ENCODE measurements at places on chromosomes 7 and 10.

DNA sequence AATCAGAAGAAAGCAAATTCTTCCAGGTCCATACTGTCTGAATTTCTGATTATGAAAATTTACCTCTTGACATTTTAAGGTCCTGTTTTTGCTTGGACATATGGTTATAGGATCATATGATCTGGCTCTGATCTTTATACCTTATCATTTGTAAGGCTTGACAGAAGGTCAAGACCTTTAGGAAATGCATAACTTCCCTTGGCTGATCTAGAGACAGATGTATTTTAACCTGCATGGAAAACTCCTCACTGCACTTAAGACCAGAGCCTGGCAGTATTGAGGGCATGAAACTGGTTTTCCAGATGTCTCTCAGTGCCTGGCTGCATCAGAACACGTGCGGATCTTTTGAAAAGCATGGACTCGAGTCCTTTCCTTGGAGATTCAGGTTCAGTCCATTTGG is 55.9 kb downstream of the TRRAP start:
- DNase-seq, result no peak

DNA sequence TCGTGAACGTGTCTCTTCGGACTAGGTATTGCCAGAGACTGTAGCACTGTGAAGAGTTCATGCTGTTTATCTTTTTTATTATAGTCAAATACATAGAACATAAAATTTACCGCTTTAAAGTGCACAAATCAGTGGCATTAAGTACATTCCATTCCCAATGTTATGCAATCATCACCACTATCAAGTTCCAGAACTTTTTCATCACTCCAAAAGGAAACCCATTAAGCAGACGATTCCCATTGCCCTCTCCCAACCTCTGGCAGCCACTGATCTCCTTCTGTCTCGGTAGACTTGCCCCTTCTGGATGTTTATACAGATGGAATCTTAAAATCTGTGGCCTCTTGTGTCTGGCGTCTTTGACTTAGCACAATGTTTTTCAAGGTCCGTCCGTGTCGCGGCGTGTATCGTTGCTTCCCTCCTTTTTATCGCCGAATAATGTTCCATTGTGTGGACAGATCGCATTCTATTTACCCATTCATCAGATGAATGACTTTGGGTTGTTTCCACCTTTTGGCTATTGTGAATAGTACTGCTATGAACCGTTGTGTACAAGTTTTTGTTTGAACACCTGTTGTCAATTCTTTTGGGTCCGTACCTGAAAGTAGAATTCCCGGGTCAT is 2.7 kb downstream of the PROSER2 start:
- no peak for DNase-seq

DNA sequence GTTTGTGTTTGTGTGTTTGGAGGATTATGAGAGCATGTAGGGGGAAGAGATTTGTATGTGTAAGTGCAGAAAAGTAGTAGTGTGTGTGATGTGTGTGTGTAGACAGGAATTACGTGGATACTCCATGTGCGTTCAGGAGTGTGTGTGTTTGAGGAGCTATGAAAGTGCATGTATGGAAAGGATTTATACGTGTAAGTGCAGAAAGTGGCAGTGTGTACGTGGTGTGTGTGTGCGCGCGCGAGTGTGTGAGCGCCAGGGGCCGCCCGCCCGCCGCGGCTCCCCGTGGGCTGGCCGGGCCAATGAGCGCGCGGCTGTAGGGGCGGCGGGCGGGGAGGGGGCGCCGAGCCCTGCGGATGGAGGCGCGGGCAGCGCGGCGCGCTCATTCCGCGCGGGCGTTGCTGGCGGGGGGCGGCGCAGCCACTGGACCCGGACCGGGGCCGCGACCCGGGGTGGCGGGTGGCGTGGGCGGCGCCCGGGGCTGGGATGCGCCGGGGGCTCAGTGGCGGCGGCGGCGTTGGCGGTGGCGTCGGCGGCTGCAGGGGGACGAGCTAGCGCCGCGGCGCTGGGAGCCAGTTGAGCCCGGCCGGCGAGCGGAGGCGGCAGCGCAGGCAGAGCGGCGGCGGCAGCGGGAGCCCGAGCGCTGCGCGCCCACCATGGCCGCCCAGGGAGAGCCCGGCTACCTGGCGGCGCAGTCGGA is at the start of gene BICC1:
Gene BICC1 (plus strand): TSS at position 382 of the 697 bp plus-strand sequence. CDS start 272 bp downstream, at position 654.
- no peak for DNase-seq

DNA sequence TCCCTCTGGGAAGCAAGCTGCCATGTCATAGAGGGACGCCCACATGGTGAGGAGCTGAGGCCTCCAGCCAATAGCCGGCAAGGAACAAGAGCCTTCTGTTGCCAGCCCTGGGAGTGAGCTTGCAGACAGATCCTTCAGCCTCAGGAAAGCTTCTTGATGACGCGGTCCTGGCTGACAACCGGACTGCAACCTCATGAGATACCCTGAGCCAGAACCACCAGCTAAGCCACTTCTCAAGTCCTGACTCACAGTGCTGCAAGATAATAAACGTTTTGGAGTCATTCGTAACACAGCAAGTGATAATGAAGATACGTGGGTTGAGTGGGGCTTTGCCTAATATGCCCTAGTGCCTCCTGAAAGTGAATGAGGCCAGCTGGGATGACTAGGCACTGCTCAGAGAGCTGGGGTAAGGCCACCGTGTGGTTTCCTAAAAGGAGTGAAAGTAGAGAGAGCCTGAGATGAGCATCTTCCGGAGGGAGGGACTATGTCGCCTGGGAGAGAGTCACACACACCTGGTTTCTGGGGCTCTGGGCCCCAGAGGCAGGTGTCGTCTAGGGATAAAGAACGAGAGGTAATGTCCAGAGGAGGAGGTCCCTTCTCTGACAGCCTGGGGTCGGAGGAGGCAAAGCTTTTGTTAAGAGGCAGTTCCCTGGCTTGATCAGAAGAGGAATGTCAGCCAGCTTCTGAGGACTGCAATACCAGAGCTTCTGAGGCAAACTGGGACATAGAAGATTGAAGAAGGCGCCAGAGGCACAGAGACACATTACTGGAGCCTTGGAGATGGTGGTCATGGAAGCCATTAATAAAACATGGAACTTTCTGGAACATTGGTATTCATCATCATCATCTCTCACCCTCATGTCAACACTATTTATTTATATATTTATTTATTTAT is 53.6 kb downstream of the PYROXD2 start:
- DNase-seq, result no peak

DNA sequence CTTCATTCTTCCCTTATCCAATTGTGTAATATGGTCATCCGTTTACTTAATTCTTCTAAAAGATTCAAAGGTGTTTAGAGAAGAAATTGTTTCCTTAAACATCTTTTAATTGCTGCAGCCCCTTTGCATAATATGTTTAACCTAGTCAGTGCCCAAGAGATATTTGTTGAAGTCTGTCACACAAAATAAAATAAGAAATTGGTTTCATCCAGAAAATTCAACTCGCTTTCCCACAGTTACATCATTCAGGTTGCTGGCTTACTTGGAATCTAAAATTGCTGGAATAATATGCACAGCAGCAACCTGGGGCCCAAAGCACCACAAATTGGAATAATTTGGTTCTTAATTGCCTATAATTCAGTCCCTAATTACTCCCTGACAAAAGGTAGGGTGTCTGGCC is 155.1 kb upstream of the ETV1 start:
- DNase-seq, result no peak

- DNase-seq, result no peak
Measured at GRCh38 chr7:91243591-91244301, 20.5 kb upstream of the FZD1 start.

- DNase-seq, result no peak
Measured at GRCh38 chr7:26416004-26416403, 124.3 kb downstream of the SNX10 start.

DNA sequence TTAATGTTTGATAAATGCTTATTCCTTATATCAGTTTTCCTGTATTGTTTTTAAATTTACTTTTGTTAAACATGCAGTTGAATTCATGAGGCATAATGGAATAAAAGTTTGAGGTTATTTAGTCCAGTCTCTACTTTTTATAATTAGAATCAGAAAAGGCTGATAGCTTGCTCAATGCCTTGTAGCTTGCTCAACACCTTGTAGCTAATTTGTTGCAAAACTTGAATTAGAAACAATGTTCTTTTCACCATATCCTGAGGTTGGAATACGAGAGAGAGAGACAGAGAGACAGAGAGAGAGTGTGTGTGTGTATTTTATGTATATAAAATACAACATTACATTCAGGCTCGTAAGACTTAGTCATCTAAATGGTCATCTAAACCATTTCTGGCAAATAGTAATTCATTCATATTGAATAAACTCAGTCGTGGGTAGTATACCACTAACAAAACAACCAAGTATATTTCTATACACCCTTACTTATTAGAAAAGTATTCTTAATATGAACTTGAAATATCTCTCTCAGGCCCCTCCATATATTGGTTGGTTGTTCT is 243.5 kb downstream of the ADK start:
- DNase-seq, result no peak

DNA sequence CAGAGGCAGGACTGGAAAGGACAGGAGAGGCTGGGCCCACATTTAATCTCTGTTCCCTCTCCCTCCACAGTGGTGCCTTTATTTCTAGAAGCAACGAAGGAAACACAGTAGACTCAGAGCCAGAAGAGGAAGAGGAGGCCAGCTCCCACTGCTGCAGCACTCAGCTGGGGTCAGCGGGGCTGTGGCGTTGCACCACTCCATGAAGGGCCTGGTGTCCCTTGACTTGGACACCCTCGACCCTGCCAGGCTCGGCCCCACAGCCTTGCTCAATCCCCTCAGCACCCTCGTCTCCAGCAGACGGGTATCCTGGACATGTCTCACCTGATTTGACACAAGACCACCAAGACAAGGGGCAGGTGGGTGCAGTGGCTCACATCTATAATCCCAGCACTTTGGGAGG is 38.8 kb downstream of the PRKAG2 start:
- no peak for DNase-seq

DNA sequence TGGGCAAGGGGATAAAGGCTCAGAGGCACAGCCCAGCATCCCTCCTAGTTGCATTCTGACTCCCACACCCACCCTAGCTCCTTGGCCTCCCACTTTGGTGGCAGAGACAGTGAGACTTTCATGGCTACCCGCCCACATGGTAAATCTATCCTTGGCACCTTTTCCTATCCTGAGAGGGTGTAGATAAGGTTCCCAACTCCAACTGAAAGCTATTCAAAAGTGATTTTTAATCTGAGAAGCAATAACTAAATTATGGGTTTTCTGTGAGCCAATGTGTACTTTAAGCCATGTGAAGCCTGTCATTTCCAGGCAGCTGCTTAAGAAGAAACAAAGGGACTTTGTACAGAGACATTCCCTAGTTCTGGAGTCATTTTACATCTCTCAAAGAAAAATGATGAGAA is 9.1 kb downstream of the LAMB1 start:
- DNase-seq, result no peak
